ENCODE measurements at places on chromosomes 16 and 17.

- DNase-seq = peak; percentile 95
These were observed 1.3 kb upstream of the RAB11FIP3 start for GRCh38 chr16:424033-424622.

DNA sequence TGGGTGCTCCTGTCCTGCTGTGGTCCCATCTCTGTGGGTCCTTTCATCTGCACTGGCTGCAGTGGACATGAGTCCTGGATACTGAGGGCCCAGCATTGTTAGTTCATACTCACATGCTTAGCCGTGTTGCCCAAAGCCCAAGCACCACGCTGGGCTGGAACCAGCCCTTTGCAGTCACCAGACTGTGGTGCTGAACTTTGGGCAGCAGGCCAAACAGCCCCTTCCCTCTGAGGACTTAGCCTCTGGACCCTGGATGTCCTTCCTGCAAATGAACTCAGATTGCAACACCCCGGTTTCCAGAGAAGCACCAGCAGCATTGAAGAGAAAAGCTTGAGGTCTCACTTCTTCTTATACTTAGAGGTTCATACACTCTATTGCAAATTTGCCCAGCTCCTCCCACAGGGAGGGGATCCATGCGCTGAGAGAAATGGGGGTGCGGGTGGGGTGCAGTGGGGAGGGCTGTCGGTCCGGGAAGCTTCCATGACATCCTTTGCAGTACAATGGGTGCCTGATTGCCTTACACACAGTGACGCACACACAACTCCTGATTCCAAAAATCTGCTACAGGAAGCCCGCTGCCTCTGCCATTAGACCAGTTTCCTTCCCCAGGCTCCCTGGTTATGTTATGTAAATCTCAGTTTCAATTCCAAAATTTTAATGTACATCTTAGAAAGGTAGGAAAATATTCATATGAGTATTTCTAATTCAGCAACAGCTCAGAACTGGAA, 65.8 kb downstream of the RGS9 start:
- DNase-seq = no peak

DNA sequence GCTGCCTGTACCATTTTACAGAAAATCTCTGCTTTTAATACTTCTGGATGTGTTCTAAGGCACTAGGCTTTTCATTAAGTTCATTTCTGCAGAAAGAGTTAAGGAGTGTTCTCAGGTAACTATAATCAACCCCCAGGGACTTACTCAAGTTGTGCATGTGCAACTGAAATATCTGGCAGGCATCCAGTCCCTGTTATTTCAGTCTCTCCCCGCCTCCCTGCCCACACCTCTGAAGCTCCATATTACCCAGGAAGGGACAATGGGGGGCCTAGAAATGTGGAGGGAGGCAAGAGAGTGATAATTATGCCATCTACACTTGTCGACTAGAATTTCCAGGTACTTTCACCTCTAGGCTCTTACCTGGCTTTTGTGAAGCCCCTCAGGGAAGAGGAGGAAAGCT, 432.2 kb downstream of the MAF start:
- no peak for DNase-seq

- no peak for DNase-seq
These were observed 112.6 kb downstream of the CDH8 start for GRCh38 chr16:61923629-61924028.

DNA sequence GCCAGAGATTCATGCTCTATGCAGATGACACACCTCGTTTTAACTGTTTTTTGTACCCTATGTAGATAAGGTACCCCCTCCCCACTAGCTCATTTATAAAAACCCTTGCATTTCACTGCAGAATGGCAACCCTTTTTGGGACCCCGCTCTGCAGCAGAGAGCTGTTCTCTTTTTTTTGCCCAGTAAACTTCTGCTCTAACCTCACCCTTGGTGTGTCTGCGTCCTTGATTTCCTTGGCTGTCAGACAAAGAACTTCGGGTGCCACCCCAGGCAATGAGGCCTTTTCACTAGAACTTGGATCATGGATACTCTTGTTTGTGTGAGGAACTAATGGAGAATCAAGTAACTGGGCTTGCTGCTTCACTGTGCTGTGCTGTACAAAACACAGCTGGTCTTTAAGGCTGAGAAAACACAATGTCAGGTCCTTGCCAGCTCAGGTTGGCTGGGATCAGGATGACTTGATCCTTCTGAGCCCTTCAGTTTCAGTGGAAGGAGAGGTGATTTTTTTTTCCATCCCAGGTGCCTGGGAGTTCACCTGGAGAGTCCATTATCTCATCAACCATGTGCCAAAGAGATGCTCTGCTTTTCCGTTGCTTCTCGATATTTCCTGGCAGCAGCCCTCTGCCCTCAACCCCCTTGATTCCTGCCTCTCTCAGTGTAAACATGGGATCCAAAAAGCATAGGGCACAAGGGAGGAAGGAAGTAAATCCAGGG, 133.2 kb upstream of the FAM20A start:
- DNase-seq = no peak

- DNase-seq = no peak
These were observed 411.4 kb upstream of the SOX9 start for GRCh38 chr17:71709271-71709890.

GRCh38 chr17:21218101-21218500, 4.1 kb upstream of the TMEM11 start:
- DNase-seq = peak; percentile 46

GRCh38 chr17:67171560-67171959, 73.4 kb downstream of the HELZ start:
- no peak for DNase-seq

DNA sequence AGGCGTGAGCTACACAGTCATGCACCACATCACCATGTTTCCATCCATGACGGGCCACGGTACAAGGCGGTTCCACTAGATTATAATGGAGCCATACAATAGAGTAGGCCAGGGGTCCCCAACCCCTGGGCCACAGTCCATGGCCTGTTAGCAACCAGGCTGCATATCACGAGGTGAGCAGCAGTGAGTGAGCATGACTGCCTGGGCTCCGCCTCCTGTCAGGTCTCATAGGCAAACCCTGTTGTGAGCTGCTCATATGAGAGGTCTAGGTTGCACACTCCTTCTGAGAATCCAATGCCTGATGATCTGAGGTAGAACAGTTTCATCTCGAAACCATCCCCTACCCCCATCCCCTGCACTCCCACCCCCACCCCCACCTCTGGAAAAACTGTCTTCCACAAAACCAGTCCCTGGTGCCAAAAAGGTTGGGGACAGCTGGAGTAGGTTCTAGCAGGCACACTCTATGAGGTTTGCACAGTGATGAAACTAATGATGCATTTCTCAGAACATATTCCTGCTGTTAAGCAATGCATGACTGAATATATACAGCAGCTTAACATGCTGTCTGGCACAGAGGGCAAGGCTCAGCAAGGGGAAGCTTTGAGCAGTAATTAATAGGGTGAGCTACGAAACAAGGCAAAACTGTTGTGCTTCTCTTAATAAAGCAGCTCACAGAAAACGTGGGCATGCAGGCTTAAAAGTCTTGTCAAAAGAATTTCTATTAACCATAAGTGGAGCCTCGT, 108.0 kb downstream of the VPS53 start:
- DNase-seq = no peak

- no peak for DNase-seq
These were observed 26.5 kb upstream of the SLC39A11 start for GRCh38 chr17:73118951-73119391.

- DNase-seq = no peak
These were observed 44.7 kb downstream of the RPH3AL start for GRCh38 chr17:307741-308507.

- no peak for DNase-seq
These were observed 1305.6 kb downstream of the CDH11 start for GRCh38 chr16:63816276-63816675.

DNA sequence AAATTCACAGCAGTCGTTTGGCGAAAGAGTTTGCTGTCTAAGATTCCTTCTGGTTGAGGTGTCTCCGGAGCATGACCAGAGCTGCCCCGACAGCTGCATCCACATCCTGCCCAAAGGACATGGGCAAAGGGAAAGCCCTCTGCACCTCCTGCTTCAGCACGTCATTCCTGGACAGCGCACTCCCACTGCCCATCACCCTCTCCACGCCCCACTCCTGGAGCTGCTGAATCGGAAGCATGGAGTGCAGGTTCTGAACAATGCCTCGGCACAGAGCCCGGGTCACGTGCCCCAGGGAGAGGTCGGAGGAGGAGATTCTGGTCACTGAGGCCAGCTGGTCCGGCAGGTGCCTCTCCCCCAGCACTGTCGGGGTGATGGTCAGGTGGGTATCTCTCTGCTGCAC, 1.3 kb upstream of the TRPV1 start:
- DNase-seq = no peak

- DNase-seq = no peak
These were observed 9.4 kb downstream of the CPNE7 start for GRCh38 chr16:89584768-89585549.

GRCh38 chr17:58753026-58753425, 2.6 kb upstream of the PPM1E start:
- DNase-seq = no peak

DNA sequence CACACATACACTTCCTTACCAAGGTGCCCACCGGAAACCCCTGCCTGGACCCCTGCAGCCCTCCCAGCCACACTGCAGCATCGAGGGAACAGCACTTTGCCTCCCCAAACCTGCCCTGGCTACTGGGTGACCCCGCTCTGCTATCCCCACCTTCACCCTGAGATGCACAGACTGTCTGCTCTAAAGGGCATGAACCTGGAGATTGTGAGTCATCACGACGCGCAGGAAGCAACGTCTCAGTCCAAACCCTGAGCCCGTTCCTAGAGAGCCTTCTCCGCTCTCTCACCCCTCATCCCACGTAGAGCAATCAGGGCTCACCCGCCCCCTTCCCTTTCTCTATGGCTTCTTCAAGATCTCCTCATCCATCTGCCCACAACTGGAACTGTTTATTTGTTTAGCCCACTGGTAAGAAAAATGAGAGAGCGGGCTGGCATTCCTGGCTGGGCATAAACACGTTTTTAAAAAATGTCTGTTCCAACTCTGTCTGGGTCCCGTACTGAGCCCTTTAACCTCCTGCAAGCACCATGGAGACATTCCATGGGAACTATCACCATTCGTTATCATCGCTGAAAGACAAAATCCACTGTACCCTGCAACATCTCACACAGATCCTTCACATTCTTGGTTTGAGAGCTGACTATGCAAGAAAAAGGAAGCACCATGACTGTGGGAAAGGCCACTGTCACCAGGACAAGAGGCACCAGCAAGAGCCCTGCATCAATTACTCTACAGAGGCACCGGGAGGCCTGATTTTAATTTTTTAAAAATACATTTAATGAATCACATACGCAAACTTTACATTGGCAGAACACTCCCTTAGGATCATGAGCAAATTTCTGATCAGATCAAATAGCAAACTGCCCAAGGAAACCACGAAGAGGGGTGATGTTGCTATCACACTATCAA, 28.2 kb downstream of the ZFHX3 start:
- DNase-seq = peak; percentile 83

GRCh38 chr16:22751104-22751667, 62.8 kb upstream of the HS3ST2 start:
- DNase-seq = no peak

GRCh38 chr17:8685381-8685780, 54.9 kb upstream of the MYH10 start:
- DNase-seq = no peak
